Breast epithelium (tissue), 4 donors: ENCODE measurements at places on chromosomes 7 and 10. TPM values are rescaled to one million over a fixed set of nuclear protein-coding genes. Genes with fewer than 3 reads are reported as not detected.

The RBP3 gene
- total RNA-seq = not detected

The CALY gene
- total RNA-seq = not detected

The FAM241B gene
- 8.5 TPM for total RNA-seq

The AKR1C4 gene
- total RNA-seq = not detected

The CYP3A4 gene
- 0.33 TPM for total RNA-seq

The LIPJ gene
- 0.32 TPM for total RNA-seq

The PRKG1 gene
- total RNA-seq = 36.9 TPM

- no peak for DNase-seq
These were observed 406 bp downstream of the CBLL1 start for GRCh38 chr7:107744345-107744750.

DNA sequence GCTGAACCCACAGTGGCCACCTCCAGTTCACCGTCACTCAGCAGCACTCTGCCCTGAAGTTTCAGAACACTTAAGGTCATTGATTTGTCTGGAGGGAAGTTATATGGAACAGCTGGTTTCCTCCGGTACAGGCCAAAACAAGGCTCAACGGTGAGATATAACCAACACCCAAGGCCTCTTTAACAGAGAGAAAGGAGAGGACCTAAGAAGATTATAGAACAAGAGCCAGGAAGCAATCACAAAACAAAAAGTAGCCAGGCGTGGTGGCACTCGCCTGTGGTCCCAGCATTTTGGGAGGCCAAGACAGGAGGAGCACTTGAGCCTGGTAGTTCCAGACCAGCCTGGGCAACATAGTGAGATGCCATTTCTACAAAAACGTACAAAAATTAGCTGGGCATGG lies 290.7 kb downstream of the SKIDA1 start:
- no peak for DNase-seq

DNA sequence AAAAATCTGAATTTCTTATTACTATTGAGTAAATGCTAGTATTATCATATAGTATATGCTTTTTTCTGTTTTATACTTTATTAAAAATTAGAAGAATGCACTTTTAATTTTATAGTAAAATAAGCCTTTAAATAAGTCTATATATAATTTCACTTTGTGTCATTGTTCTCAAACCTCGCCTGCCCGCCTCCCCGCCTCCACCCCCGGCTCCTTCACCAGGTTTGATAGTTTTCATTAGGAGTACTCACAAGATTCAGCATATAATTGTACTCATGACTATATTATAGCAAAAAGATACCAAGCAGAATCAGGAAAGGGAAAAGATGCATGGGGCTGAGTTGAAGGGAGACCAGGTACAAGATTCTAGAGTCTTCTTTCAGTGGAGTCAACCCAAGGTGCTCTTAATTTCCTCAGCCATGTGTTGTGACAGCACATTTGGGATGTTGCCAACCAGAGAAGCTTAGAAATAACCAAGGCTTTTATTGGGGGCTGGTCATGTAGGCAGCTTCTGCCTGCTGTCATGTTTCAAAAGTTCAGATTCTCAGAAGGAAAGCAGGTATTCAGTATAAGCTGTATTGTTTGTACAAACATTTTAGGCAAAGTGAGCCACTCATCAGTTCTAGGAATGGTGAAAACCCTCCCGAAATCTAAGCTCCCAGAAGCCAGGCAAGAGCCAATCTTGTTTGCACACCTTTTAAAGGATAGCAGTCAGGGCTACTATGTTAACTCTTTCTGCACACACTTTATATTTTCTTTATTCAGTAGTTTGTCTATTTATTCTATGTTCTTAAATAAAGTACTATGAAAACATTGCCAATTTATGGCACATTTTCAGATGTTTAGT lies 12.3 kb downstream of the NHLRC2 start:
- DNase-seq = no peak

DNA sequence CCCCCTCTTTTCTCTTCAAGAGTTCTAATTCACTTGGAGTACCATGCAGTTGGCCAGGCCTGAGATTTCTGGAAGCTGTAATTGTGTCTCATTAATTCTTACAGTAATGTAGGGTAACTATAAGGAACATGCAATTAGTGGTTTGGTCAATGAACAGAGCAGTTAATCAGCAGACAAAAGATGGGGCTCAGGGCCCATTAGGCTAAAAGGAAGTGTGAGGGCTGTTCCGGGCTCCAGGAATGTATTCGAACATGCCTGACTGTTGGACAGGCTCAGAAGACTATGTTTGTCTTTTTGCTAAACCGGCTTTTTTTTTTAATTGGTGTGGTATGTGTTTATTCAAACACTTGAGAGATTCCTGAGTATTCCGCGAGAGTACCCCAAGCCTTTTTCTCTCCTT lies 42.5 kb upstream of the FZD8 start:
- DNase-seq = no peak

GRCh38 chr7:43540471-43540870 lies 42.4 kb upstream of the STK17A start:
- no peak for DNase-seq

- DNase-seq = no peak
These were observed 2.6 kb downstream of the ADIRF start for GRCh38 chr10:86970982-86971231.

DNA sequence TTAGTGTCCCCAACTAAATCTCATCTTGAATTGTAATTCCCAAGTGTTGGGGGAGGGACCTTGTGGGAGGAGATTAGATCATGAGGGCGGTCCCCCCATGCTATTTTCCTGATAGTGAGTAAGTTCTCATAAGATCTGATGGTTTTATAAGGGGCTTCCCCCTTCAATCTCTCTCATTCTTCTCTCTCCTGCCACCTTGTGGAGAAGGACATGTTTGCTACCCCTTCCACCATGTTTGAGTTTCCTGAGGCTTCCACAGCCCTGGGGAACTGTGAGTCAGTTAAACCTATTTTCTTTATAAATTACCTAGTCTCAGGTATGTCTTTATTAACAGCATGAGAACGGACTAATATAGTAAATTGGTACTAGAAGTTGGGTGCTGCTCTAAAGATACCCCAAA lies 365.6 kb downstream of the ANKRD7 start:
- DNase-seq = no peak

DNA sequence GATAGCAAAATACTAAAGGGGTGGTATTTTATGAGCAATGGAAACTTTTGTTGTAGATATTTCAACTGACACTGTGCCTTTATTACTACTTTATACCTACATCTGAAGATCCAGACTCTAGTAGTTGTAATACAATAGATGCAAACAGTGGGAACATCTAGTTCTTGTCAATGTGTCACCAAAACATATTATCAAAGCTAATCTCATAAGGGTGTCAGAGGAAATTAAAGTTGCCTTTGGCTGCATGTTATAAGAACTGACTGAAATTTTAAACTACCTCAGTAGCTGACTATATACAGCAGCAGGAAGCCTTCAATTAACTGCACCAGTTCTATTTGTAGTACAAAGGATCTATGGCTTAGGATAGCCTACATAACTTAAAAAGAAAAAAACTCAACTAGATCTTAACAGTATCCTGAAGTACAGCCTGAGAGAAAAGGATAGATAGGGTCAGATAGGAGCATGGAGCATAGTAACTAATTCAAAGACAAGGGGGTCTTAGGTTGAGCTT lies 30.9 kb downstream of the HDAC9 start:
- DNase-seq = no peak

DNA sequence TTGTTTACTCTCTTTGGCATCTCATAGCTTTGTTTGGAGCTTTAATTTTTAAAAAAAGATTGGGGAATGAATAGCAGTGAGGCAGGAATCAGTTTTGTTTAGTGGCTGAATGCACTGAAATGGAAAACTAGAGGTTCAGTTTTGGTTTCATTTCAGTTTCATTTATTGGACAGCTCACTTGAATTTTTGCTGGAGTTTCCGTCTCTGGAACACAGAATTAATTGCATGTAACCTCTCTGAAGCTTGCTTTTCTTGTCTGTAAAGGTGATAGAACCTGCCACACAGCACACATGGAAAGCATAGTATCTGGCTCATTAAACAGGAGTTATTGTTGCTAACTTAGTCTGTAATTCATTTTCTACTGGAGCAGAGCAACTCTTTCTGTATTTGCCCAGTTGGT lies 7.1 kb downstream of the GRM8 start:
- no peak for DNase-seq

DNA sequence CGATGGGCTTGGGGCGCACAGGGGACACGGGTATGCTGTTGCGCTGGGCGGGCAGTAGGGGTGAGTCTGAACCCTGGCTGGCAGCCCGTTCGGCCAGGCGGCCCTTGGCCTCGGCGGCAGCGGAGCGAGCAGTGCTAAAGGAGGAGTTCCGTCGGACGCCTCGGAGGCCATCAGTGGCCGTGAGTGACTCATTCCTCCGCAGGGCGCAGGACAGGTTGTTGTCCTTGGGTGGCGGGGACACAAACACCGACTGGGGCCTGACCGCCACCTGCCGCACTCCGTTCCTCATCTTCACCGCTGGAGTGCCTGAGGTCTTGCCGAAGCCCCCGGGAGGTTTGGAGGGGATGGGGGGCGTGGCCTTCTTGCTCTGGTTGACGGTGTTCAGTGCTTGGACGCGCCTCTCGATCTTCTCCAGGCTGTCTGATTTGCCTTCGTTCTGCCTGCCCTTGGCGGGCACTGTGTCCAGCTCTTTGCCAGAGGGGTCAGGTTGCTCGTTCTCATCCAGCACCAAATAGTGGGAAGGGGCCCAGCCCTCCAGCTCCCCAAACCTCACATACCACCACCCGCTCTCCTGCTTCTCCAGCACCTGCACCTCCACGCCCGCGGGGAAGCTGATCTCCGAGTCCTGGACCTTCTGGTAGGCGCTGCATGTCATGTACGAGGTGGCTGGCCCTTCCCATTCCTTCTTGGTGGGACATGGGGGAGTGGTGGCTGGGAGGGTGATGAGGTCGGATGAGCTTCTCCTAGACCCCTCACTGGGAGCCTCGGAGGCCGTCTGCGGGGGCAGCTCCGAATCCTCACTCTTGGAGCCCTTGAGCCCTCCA lies 108.7 kb downstream of the NEURL1 start:
- DNase-seq = no peak

GRCh38 chr10:30349967-30350735 lies 1.1 kb upstream of the MTPAP start:
- DNase-seq = no peak

- DNase-seq = no peak
These were observed 4.8 kb upstream of the CALHM1 start for GRCh38 chr10:103463499-103463898.

DNA sequence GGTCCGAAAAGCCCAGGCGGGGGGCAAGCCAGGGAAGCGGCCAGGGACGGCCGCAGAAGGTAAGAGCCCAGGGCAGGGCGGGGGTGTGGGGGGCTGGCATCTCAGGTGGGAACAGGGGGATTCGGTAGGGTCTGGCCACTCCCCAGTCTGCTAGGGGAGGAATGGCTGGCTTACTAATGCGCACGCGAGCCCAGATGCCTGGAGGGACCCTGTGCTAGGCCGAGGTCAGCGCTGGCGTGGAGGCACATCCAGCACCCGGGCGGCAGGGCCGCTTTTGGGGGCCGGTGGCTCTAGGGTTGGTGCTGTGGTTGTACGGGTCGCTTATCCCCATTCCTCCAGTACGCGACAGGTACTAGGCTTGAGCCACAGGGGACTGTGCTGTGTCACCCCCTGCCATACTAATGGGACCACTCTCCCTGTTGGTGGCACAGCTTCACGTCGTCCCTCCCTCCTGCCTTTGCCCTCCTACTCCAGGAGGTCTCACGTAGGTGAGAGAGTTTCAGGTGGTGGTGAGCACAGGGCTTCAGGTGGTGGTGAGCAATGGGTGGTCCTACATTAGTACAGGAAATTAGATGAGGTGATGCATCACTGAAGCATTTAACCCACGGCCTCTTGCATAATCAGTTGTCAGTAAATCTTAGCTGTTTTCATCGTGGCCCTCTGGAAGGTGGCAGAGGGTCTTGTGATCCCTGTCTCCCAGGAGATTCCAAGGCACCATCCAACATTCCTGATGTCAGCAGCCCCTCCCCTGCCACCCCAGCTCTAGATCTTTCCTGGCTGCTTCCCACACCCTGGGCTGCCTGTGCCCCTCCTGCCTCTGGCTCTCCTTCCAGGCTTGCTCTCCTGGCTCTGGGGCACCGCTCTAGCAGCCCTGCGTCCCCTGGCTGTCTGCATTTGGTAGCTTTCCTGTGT lies 971 bp downstream of the AEBP1 start:
- DNase-seq = no peak

- DNase-seq = no peak
These were observed 6.0 kb downstream of the CLDN15 start for GRCh38 chr7:101231644-101232043.

GRCh38 chr10:121240556-121240955 lies 357.7 kb downstream of the FGFR2 start:
- DNase-seq = no peak

GRCh38 chr7:109868215-109868860 lies 1222.6 kb upstream of the LRRN3 start:
- no peak for DNase-seq

GRCh38 chr10:128000471-128001362 lies 93.8 kb downstream of the PTPRE start:
- DNase-seq = no peak

GRCh38 chr10:43424416-43424815 lies 12.5 kb upstream of the ZNF487 start:
- no peak for DNase-seq

- no peak for DNase-seq
These were observed 1.9 kb downstream of the CTTNBP2 start for GRCh38 chr7:117871401-117871777.

DNA sequence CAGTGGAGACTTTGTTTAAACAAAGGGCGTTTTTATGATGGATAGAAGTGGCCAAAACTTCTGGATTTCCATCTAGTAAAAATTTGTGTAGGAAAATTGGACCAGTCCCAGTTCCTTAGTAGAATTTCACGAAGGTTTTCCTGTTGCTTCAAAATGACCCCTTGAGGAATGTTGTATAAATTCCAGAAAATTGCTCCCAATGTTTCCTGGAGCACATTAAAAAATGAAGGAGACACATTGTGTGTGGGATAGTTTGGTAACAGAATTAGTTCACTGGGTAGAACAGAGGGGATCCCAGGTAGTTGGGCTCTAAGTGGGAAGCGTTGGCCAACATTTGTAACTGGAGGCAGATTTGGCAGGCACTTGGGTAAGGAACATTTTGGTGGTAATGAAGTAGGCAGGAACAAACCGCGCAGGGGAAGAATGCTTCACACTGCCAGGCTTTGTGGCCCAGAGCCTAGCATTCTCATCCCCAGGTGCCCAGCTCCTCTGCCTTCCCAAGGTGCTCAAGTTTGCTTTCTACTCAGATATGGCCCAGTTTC lies 758.6 kb downstream of the AUTS2 start:
- no peak for DNase-seq
